ENCODE measurements at places on chromosomes 1 and 21.

DNA sequence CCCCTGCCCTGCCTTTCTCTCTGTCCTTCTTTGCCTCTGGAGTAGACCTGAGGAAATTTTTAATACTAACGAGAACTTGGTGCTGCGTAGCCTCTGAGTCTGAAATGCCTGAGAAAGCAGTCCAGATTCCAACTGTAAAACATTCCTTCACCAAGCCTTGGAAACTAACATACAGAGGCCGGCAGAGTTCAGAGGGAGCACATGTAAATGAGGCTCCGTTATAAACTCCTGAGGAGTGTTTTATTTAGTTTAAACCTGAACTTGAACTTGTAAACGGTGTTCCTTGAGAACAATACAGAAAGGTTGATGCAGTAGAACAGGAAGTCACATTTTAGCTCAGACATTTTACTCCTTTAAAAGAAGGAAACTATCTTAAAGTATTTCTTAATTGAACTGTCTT lies 280.7 kb downstream of the TM2D1 start:
- no peak for DNase-seq

DNA sequence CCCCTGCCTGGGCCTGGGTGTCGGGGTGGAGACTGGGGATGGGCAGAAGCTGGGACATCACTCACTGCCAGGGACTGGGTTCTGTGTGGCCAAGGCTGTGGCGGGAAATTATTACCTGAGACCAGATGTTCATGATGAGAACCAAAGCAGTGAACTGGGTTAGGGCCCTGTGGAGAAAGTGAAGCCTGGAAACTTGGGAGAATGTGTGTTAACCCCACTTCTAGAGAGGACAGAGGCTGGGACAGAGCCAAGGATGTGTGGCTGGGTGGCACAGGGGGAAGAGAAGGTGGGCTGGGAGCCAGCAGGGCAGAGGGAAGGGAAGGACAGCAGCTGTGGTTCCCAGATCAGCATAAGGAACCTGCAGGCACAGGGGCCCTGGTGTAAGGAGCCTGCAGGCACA lies 31.3 kb downstream of the CNIH3 start:
- no peak for DNase-seq

- no peak for DNase-seq
These were observed 8.0 kb upstream of the BRWD1 start for GRCh38 chr21:39321424-39321823.

GRCh38 chr1:108000620-108001111 lies 35.7 kb upstream of the VAV3 start:
- DNase-seq: no peak

- no peak for DNase-seq
These were observed 27.1 kb upstream of the SLC35A3 start for GRCh38 chr1:99942723-99943122.

DNA sequence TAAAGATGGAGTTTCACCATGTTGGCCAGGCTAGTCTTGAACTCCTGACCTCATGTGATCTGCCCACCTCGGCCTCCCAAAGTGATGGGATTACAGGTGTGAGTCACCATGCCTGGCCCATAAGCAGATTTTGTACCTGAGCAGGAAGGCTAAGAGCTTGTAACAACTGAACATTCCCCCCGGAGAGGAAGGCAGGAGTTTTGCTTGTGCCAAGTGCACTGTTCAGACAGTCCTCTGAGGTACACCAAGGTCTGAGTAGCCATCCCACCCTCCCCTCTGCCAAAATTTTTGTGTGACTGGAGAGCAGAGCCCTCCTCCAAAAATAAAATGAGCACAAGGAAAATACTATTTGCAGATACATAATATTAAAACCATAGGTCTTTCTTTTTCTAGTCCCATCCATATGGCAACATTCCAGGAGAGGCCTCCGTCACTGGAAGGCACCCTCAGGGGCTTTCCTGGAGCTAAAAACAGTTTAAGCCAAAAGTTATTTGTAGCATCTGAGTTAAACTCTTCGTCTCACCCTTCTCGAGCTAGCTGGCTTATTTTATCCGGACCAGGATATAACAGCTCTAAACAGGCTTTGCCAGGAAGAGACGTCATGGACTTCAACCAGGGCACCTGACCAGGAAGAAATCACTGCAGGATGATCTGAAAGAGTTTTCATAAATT lies 27.2 kb downstream of the CAPN2 start:
- no peak for DNase-seq

DNA sequence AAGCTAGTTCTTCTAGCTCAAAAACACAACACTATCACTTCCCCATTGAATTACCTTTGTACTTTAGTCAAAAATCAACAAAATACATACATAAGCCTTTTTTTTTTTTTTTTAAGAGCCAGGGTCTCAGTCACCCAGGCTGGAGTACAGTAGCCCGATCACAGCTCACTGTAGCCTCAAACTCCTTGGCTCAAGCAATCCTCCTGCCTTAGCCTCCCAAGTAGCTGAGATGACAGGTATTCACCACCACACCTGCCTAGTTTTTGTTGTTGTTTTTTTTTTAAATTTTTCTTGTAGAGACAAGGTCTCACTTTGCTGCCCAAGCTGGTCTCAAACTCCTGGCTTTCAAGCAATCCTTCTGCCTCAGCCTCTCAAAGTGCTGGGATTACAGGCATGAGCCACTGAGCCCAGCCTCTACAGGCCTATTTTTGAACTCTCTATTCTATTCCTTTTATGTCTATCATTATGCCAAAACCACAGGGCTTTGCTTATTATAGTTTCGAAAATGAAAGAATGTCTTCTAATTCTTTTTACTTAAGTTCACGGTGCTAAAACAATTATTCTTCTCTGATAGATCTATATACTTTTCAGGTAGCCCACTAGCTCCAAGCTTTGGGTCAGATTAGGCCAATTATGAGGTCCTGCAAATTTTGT lies 29.6 kb downstream of the GPBP1L1 start:
- no peak for DNase-seq

GRCh38 chr1:181548497-181548896 lies 65.2 kb downstream of the CACNA1E start:
- DNase-seq: no peak

DNA sequence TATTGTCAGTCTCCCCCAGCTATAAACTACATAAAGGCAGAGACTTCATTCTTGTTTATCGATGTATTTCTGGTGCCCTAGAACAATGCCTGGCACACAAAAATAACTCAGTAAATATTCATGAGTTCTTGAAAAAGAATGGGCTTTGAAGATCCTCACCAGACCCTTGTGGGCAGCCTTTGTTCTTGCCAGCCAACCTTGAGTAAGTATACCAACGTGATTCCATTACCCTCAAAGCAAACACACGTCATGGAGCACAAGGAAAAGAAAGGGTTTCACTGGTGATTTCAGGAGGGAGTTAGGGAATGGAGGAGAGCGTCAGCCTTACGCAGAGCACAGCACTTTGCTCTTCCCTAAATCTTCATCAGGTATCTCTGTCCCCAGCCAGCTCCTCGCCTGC lies 29.4 kb downstream of the NMNAT2 start:
- DNase-seq: no peak

GRCh38 chr1:85398391-85399064 lies 66.4 kb downstream of the DDAH1 start:
- peak; percentile 78 for DNase-seq

- no peak for DNase-seq
These were observed 255.7 kb downstream of the OMA1 start for GRCh38 chr1:58290685-58291372.

GRCh38 chr21:44874497-44875315 lies 1.2 kb upstream of the PTTG1IP start:
- DNase-seq: no peak

GRCh38 chr1:23772049-23772853 lies 6.0 kb upstream of the PITHD1 start:
- peak; percentile 71 for DNase-seq

DNA sequence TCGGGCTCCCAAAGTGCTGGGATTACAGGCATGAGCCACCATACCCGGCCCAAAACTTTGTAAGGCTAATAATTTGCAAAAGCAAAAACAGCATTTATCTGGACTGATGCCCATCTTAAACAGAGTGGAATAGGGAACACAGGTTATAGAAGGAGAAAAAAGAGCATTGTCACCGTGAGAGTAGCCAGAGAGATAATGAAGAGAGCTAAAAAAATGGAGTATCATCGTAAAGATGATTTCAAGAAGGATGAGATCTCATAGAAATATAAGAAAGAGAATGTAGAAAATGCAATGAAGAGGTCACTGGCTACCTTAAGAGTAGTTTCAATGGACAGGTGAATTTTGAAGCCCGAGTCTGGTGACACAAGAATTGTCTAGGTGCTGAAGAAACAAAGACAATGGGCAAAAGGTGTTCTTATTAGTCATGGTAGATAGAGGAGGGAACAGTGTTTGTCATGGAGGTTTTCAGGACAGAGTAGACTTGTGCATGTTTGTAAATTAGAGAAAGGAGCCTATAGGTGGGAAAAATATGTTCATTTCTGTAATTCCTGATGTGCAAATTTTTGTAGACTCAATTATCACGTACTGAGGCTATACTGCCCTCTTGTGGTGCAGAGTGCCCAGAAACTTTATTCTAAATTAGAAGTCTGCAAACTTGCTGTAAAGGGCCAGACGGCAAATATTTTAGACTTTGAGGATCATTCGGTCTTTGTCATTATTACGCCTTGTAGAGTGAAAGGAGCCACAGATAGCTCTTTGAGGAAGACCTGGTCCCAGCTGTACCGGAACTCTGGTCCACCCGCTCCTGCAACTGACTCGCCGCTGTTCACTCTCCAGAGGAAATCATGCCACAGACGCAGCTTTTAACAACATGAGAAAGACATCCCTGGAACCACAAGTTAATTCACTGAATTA lies 8.1 kb upstream of the TMEM183A start:
- peak; percentile 31 for DNase-seq

GRCh38 chr1:93814059-93814794 lies 64.8 kb downstream of the DNTTIP2 start:
- peak; percentile 81 for DNase-seq

GRCh38 chr1:19621274-19621950 lies 22.7 kb upstream of the NBL1 start:
- DNase-seq: no peak

GRCh38 chr21:27802816-27803475 lies 836.1 kb upstream of the ADAMTS5 start:
- peak; percentile 20 for DNase-seq

DNA sequence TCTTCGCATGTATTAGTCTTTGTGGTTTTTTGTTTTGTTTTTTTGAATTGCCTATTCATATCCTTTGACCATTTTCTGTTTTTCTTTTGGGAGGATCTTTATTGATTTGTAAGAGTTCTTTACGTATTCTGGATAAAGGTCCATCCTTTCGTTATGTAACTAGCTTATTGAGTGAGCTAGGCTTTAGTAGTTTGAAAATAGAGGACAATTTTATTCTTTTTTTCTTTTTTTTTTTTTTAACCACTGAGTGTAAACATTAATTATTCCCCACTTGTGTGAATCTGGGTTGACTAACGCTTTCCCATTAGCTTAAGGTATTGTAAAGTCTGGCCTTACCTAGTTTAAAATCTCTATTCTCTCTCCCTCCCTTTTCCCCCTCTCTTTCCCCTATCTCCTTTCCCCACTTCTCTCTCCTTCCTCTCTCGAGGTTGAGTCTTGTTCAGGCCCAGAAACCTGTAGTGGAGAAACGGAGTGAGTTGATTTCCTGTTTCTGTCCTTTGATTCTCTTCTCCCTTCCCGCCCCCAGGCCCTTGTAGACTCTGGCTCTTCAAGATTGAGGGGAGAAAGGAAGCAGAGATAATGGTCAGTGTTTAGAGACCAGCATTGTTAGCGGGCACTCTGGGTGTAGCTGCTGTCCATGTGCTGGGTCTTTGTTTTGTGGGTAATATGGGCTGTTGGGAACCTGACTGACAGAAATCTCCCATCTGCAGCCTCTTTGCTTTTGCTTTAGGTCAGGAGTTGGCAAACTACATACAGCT lies 1.5 kb downstream of the MORC3 start:
- peak; percentile 29 for DNase-seq

DNA sequence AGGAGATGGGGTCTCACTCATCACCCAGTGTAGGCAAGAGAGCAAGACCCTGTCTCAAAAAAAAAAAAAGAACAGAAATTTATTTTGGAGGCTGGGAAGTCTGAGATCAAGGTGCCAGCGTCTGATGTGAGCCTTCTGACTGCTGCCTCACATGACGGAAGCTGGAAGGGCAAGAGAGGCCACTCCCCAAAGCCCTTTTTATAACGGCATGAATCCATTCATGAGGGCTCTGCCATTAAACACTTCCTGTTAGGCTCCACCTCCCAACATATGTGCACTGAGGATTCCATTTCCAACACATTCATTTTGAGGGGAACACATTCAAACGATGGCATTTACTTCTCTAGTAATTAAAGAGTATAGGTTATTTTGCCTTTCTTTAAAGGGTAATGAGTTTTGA lies 50.9 kb upstream of the C1orf198 start:
- no peak for DNase-seq

- no peak for DNase-seq
These were observed 67.7 kb downstream of the SSBP3 start for GRCh38 chr1:54338464-54338863.

DNA sequence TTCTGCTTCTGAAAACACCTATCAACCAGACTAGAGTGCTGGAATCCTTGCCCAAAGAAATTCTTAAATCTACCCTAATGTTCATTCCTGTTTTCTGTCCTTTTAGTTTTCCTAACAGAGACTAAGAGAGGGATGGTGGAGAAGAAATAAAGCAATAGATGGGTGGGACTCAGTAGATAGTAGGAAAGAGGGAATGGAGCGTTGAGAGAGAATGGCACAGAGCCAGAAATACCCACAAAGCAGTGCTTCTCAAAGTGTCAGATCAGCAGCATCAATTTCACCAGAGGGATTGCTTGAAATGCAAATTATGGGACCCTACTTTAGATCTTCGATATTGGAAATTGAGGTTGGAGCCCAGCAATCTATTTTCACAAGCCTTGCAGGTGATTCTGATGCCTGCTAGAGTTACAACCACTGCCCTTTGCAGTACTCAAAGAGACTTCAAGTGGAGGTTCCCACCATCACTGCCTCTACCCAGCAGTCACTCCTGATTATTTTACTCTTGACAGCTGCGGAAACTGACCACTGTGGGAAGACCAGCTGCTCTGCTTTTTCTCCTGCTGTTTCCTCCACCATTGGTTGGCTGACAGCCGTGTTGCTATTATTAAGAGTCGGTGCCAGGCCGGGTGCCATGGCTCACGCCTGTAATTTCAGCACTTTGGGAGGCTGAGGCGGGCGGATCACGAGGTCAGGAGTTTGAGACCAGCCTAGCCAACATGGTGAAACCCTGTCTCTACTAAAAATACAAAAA lies 11.4 kb upstream of the PRPF3 start:
- DNase-seq: no peak

- DNase-seq: no peak
These were observed 14.0 kb downstream of the AHDC1 start for GRCh38 chr1:27589841-27590426.

DNA sequence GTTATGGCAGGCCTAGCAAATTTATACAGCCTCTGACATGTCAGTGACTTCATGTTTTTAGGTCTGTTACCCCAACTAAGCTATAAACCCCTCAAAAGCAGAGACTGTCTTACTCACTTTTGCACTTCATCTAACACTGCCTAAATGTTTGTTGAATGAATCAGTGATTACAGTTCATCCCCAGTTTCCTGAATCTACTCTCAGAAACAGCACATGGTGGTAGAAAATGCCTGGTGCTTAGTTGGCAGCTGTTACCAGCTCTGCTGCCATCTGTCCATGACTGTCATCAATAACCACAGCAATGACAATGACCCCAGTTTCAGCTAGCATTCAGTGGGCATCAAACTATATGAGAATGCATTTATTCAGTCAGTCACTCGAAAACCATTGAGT lies 110.5 kb upstream of the SERBP1 start:
- DNase-seq: peak; percentile 58

- no peak for DNase-seq
These were observed 532.8 kb downstream of the MATN1 start for GRCh38 chr1:30190511-30191153.

GRCh38 chr1:30990591-30990990 lies 74.9 kb downstream of the PUM1 start:
- DNase-seq: no peak

- no peak for DNase-seq
These were observed 6.7 kb downstream of the TAS1R3 start for GRCh38 chr1:1337793-1338147.
